ENCODE measurements at places on chromosomes 12 and 14. TPM values are rescaled to one million over a fixed set of nuclear protein-coding genes. Genes with fewer than 3 reads are reported as not detected.

The OVCH1 gene
- total RNA-seq = 0.53 TPM

The KLRB1 gene
- total RNA-seq = not detected

The BCDIN3D gene
- total RNA-seq = 5.6 TPM

The SCN8A gene
- total RNA-seq = 2.6 TPM

The IQSEC3 gene
- 0.70 TPM for total RNA-seq

The PLEKHG3 gene
- total RNA-seq = 54.2 TPM

The TMEM229B gene
- total RNA-seq = 18.3 TPM

The SLC17A8 gene
- 0.40 TPM for total RNA-seq

Data from hepatocyte (in vitro differentiated cells).